ENCODE measurements at places on chromosomes 2 and 18.
A peak's percentile ranks its signal among the peaks of the same experiment; 100 is the strongest.

GRCh38 chr18:54806526-54806925, 21.8 kb upstream of the RAB27B start:
- no peak for DNase-seq

GRCh38 chr2:117674172-117674571, 140.3 kb upstream of the DDX18 start:
- no peak for DNase-seq

GRCh38 chr2:145267451-145267850, 747.5 kb upstream of the ZEB2 start:
- no peak for DNase-seq

DNA sequence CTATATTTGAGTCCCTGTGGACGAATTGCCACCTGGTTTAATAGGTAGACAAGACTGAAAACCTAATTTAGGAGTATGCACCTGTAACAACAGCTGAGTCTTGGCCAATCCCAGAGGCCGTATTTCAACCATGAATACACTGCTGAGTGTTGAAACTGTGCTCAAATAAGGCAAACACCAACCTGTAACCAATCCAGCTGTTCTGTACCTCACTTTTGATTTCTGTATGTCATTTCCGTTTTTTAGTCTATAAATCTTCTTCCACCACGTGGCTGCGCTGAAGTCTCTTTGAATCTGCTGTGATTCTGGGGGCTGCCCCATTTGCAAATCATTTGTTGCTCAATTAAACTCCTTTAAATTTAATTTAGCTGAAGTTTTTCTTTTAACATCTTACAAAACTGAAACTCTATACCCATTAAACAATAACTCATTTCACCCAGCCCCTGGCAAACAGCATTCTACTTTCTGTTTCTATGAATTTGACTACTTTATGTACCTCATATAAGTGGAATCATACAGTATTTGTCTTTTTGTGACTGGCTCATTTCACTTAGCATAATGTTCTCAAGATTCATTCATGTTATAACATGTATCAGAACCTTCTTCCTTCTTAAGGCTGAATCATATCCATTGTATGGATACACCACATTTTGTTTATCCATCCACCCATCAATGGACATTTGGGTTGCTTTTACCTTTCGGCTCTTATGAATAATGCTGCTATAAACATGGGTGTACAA, 7.5 kb upstream of the YPEL5 start:
- DNase-seq = peak; percentile 13

DNA sequence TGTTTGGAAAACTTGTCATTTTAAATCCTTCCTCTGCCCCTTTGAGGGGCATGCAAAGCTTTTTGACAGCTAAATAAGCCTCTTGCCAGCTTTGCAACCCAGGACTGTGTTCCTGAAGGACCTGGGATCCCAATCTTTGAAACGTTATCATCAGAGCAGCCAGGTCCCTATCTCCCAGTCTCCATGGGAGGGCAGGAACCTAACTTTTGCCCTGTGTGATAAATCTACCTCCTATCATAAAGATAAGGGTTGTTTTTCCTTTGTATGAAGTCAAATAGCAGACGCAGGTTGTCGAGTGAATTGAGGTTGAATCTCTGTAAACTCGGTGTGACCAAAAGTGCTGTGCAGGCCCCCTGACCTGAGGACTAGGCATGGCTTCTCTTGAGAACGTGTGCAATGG, 30.1 kb downstream of the TPRKB start:
- DNase-seq = no peak

DNA sequence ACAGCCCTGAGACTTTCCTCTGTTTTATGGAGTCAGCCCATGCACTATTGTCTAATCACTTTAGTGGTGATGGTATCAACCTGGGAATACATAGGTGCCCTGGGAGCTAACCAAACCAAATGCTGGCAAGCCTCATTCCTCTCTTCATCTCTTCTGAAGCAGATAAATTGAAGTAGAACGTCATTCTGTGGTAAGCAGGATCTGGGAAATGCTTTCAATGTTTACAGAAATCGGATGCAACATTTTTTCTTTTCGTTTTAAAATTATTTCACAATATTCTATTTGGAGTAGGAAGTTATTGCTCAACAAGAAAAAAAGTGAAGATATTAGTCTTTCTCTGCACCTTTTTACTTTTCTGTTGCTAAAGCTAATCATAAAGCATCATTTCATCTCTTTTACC, 114.2 kb downstream of the RBMS1 start:
- no peak for DNase-seq

DNA sequence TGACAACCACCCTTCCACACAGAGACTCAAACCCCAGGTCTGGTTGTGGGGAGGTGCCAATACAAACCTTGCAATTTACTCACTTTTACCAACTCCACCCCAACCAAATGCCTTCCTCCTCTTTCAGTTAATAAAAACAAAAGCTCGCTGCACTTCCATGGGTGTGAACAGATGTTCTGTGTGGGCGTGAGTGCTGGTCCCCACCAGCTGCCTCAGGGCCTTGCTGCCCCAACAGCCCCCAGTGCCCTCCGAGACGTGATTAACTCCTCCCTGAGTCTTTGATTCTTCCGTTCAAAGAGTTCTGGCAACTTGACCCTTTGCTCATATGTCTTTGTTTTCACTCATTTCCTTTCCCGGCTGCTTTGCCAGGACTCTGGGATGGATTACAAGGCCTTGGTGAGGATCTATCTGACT, 258.9 kb upstream of the CXCR4 start:
- DNase-seq = no peak

Data from activated CD4-positive, alpha-beta T cell treated with anti-CD3 and anti-CD28 coated beads for 24 hours (primary cell).